H4 (cell line): ENCODE measurements at places on chromosomes 4 and X.

DNA sequence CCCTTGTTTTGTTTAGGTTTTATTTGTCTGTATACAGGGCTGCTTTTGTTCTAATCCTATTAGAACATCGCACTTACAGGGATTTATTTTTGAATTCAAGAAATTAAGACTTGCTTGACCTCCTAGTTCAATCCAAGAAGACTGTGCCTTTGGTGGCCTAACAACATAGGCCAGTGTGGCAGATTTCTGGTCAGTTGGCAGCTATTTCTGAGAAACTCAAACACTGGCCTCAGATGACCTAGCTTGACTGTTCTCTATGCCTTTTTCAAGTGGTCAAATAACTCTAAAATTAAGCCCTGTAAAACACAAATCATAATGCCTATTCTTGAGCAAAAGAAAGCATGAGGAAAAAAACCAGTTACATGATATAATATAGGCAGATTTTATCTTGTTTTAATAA is 89.3 kb upstream of the GPR34 start:
- DNase-seq: no peak

DNA sequence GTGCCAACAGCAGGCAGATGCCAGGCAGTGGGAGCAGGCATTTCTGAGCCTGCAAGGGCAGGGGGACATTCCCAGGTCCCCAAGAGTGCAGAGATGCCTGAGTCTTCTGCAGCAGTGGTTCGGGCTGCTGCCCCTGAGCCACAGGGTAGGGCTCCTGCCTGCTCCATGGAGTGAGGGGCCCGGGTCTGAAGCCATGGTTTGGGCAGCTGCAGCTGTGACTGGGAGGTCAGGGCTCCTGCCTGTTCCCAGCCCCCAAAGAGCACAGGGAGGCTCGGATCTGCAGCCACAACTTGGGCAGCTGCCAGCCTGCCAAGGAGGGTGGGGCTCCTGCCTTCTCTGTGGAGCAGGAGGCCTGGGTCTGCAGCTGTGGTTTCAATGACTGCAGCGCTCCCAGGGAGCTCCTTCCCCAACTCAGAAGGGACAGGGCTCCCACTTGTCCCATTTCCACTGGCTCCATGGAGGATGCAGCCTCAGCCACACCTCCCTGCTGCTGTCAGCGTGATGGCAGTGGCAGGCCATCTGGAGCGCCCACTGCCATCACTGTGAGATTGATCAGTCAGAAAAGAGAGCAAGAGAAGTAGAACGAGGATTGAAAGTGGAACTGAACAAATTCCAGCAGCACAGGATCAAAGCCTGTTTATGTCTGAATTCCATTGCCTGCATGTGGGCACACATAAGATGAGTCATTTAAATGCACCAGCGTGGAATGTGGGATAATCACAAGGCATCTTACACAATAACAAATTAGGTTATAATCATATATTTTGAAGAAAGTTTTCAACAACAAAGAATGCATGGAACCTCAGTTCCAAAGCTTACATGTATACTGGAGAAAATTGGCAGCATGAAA is 93.1 kb upstream of the CXorf51A start:
- peak; percentile 72 for DNase-seq

DNA sequence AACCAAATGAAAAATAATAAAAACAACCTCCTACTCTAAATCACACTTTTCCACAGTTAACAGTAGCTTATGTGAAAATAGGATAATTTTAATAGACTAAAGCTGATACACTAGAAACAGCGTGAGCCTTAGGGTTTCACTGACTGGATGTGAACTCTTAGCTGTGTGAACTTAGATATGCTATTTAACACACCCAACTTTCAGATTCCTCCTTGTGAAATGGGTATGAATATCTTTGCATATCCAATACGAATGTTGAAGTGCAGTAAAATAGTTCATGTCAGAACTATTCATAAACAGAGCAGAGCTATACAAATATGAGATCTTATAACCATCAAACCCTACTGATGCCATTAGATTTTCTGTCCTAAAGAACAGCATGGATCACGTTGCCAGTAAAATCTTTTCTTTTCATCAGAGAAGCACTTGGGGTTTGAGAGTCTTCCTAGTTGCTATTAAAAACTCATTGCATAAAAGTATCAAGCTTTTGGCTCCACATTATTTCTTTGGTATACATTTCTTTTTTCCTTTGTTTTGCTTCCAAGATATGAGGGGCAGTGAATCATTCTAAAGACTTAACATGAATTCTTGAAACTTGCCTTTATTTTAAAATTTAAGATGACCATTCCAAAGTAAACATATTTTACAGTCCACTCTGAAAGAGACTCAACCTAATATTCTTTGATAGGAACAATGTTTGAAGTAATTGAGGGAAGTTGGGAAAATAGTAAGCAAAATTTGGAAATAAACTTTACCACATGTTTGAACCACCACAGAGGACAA is 102.4 kb downstream of the CPE start:
- no peak for DNase-seq

DNA sequence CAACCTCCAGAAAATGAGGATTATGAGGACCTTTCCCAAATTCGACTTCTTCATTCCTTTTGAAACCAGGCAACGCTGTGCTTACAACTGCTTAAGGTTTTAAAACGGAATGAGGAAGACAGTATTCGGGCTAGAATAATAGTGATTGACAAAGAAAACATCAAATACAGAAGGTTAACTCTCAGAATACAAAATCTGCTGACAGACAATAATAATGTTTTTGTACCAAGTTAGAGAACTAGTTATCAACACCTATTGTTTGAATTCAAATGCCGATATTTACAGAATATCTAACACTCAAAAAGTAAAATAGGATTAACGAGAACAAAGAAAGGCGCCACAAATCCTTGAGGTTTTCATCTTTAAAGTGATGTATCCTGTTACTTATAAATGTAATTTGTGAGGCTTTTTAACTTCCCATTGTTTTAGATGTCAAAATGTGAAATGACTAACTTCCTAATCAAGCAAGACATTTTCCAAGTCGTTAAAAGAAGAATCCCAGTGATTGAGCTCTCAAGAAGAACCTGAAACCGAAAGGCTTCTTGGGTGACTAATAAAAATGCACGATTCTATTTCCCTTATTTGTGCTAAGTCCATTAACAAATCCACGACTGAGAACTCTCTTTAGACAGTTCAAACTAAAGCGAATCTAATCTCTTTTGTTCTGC is 118.3 kb downstream of the SORBS2 start:
- DNase-seq: no peak

DNA sequence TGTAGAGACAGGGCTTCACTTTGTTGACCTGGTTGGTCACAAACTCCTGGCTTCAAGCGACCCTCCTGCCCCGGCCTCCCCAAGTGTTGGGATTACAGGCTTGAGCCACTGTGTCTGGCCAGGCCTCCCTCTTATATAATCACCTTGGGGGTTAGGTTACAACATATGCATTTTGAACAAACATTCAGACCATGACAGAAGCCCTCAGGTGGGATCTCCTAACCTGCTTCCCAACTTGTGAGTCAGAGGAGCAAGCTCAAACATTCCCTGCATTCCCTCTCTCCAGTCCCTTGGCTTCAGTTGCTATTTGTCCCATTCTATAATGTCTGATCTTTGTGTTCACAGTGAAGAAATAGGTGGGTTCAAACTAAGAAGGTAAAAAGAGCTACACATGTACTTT is 76.5 kb upstream of the NRK start:
- DNase-seq: no peak
